Cardiac muscle cell (in vitro differentiated cells and primary cell): ENCODE measurements at places on chromosomes 2 and 18.

GRCh38 chr18:79413426-79413825 lies 17.7 kb downstream of the NFATC1 start:
- no peak for DNase-seq

GRCh38 chr2:109217362-109218086 lies 88.5 kb downstream of the SH3RF3 start:
- DNase-seq = peak; percentile 55

DNA sequence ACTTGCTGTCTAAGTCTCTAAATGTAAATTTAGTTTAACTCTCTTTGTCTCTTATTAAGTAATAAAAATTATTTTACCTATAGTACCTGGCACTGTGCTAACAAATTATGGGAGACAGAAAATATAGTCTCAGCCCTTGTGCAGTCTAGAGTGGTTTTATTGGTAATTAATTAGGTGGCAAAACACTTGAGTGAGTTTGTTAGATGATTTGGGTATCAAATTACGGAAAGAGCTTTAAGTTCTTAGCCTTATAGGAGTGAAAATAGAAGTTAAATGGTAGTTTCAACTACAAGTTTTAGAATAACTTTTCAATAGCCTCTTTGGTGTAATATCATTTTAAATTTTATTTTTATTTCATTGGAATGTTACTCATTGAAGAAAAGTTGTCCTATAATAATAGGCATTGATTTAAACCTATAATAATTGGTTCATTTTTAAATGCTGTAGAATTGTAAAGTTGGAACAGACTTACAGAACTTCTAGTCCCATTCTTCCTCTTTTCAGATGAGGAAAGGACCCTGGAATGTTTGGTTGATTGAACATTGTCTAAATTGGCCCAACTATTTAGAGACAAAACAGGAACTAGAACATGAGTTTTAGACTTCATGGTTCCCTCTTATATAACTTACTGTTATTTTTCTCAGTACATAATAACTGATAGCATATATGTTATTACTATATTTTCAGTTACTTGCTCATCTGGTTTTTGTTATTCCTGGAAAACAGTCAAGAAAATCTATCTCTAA lies 10.2 kb upstream of the HTR2B start:
- DNase-seq = no peak

DNA sequence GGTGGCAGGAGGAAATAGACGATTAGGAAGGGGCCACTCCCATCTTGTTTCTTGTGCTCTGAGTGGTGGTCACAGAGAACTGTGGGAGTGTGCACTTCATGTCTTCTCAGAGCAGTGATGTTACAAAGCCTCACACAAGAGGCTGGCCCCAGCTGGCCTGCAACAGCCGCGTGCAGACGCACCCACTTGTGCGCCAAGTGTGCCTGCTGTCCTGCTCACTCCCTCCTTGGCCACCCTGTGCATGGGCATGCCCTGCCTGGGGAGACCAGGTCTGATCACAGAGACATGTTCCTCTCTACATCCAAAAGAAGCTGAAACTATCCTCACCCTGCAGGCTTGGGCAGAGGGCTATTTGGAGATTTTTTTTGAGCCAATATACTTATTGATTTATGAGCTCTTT lies 108.4 kb downstream of the MRO start:
- DNase-seq = no peak

- no peak for DNase-seq
Observed at GRCh38 chr2:47499621-47500309, 96.8 kb downstream of the MSH2 start.

DNA sequence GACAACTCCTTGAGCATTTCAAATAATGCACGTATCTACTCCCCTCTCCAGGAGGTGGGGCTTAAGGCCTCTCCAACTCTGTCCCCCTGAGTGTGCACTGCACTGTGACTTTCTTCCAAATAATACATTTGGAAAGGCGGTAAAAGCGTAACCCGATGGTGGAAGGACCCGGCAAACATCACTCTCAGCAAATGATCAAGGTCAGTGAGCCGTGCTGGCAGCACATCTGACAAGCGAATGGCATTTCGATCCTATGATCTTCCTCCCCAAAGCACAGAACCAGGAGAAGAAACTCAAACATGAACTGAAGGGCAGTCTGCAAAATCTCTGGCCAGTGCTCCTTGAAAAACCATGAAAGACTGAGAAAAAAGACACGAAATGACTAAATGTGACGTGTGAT lies 208.7 kb downstream of the TWIST2 start:
- no peak for DNase-seq
